Activated naive CD4-positive, alpha-beta T cell (primary cell): ENCODE measurements at places on chromosomes 2 and 18.

DNA sequence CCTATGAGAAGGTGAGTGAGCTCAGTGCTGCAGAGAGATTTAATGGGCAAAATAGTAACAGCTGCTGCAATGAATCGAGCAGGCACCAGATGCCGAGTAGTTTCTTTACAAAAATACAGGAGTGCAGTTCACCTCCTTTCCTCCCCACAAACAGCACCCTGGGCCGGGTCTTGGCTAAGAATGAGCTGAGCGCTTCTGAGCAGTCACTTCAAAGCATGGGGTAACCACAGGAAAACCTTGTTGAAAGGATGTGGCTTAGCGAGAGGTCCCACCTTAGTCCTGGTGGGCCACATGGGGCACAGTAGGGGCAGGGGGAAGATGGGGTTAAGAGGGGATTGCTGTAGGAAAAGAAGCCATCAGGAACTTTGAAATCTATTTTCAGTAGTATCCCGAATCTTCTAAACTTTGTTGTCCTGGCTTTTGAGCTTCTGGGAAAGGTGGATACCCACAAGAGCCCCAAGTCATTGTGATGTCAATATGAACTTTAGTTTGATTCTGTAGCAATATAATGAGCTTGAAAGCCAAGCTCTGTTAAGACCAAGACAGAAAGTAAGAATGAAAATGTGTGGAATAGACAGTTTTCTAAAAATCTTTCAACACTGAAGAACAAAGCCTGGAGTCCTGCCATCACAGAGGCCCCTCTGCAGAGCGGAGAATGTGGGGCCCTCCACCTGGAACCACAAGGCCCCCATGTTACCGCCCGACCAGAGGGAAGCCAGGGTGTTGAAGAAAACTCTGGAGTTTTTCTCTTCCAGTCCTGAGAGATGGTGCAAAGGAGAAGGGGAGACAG, 101.0 kb upstream of the ZNF236 start:
- DNase-seq, result no peak

- DNase-seq, result no peak
These were observed 31.9 kb upstream of the GPC1 start for GRCh38 chr2:240403396-240404104.

DNA sequence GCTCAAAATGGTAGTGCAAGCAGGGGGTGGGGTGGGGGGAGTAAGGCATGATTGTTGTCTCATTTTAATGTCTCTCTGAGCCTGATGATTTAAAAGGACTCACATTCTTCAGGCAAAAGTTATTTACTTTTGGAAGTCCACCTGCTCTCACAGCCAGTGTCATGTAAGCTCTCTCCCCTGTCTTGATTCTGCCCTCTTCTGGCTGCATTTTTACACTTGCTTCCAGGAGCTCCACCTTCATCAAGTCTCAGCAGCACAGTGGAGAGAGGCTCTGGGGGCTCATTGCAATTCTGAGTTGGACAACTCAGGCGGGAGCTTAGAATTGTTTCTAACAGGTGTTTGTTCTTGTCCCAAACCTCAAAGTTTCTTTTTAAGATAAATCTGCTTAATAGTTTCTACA, 39.2 kb downstream of the GNAL start:
- no peak for DNase-seq

GRCh38 chr2:181680055-181680936, at the start of gene NEUROD1:
TSS of gene NEUROD1 (minus strand) at chr2:181680517. CDS start at chr2:181678860, 1,657 bp downstream.
- DNase-seq, result no peak

DNA sequence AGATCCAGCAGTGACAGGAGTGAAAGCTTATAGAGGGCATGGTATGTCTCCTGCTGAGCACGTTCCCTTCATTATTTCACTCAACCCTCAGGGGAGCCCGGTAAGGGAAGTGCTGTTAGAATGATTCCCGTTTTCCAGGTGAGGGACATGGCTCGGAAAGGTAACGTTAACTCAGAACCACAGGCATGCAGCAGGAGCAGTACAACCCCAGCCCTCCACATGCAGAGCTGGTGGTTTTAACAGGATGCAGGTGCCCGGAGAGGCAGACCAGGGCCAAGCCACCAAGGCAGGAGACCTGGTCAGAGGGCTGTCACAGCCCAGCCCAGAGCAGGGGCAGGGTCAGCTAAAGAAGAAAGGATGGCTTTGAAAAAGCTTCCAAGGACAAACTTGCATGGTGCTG, 268.5 kb downstream of the SH3BP4 start:
- DNase-seq, result no peak

DNA sequence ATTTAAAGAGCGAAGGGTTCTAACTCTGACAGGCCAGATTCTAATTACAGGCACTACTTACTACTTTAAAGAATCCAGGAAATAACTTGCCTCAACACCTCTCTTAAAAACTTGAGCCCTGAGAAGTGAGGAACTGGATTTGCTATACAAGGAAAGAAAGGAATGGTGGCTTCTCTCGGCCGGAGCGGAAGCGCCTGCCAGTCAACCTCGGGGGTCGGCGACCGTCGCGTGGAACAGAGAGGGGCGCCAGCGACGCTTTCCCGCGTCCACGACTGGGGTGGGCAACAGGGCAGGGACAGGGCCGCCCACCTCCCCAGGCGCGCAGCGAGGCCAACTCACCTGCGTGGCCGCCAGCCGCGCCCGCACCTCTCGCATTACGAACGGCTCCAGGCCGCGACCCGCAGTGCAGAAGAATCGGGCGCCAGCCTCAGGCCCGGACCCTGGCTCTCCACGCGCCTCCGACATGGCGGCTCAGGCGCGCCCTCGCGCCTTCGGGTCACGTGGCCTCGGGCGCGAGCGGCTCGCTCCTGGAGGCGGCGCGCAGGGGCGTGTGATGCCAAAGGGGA, at the start of gene THUMPD2:
TSS of gene THUMPD2 (minus strand) at position 484 of the 566 bp plus-strand sequence. CDS start at position 465, 19 bp downstream.
- peak; percentile 19 for DNase-seq

DNA sequence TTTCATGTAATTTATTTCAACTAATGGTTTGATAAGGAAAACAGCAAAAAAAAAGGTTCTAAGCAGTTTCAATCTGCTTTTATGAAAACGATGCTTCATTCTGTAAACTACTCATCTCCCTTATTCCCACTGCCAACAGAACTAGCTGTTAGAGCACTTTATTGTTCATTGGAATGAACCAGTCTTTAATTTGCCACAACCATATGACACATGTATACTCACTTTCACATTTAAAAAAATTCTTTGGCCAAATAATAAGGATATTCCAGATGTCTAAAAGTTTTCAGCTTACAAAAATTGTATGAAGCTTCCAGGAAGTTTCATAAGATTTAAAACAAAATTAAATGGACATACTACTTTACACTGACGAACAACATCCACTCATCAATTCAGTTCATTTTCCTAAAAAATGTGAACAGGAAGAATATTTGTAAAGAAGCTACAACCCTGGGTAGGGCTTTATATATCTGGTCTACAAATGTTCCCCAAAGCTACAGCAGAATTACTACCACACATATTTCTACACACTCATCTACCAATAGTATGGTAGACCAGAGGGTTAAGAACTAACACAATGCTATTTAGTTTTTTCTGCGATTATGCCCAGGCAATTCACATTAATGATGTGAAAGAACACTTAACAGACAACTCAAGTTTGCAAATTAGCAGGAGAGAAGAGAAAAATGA, 37.7 kb downstream of the ZNF521 start:
- no peak for DNase-seq

DNA sequence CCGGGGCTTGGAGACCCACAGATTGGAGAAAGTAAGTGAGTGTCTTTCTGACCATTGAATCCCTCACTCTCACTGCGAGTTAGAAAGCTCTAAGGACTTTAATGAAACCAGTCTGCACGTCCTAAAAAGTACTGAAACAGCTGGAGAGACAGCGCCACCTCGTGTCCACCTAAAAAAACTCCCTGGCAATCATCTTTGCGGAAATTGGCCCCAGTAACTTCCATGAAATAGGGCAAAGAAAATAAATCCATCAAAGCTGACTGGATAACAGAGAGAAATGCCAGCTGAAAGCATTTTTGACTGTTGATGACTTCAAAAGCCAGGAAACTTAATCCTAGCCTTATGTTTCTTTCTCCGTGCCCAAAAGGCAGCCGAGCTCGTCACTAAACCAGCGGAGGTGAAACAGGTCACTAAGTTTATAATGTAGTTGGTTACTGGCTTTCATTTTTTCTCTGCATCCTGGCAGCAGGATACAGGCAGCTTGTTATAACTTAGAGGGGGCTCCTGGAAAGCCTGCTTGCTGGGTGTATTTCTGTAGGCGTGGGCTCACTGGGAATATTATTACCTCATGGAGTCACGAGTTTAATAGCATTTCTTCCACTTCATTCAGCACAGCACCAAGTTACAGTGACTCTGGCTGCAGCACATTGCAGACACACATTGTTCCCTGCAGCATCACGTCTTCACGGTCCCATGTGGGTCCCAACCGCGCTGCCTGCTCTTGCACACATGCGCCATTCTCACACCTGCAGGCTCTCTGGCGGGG, 266.5 kb downstream of the HRH4 start:
- peak; percentile 1 for DNase-seq
